CD4-positive, alpha-beta T cell (primary cell): ENCODE measurements at places on chromosomes 2 and 18. TPM values are rescaled to one million over a fixed set of nuclear protein-coding genes. Genes with fewer than 3 reads are reported as not detected.

Gene GPR39
- not detected for total RNA-seq

Gene RGPD3
- total RNA-seq = 0.11 TPM

Gene PLGLB1
- 1.5 TPM for total RNA-seq

Gene MC2R
- not detected for total RNA-seq

Gene CCDC150
- 0.22 TPM for total RNA-seq

Gene TUBA3D
- total RNA-seq = not detected

Gene VIL1
- 0.33 TPM for total RNA-seq

Gene MRPS5
- 15.3 TPM for total RNA-seq

Gene MIB1
- total RNA-seq = 15.3 TPM

Gene UGT1A5
- total RNA-seq = not detected

Gene ARHGEF33
- total RNA-seq = not detected

Gene MYO3B
- total RNA-seq = not detected

Gene IL1R2
- total RNA-seq = 0.31 TPM

Gene TMEM150A
- total RNA-seq = 7.0 TPM

Gene ABCB11
- not detected for total RNA-seq

Gene RASGRP3
- total RNA-seq = 5.7 TPM

Gene SP140
- 55.1 TPM for total RNA-seq

Gene SPP2
- total RNA-seq = not detected

Gene HOXD9
- not detected for total RNA-seq

Gene AKAIN1
- total RNA-seq = not detected
